Esophagus squamous epithelium (tissue), 5 donors: ENCODE measurements at places on chromosomes 1 and 21. TPM values are rescaled to one million over a fixed set of nuclear protein-coding genes. Genes with fewer than 3 reads are reported as not detected.

The GJA5 gene
- total RNA-seq = 0.38 TPM

The APCS gene
- total RNA-seq = not detected

The PAX7 gene
- not detected for total RNA-seq

GRCh38 chr1:169048043-169048442, 58.4 kb upstream of the ATP1B1 start:
- H3K4me1 ChIP-seq = peaks cover 6% of the 10 kb centered on the region
- no peaks in the 10 kb centered on the region for H3K36me3 ChIP-seq

DNA sequence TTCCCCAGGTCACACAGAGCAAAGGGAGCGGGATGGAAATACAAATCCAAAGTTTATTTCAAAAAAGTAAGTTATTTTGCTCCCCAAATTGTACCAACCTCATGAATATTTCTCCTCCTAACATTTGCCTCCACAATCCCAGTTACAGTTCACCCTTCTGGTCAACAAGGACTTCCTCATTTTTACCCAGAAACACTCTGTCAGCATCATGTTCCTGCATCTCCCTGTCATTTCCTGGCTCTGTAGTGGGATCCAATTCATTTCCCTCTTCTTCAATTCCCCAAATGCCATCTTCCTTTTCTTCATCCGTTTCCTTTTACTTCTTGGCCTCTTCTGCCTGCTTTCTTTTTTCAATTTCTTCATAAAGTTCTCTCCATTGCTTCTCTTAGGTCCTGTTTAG, 32.0 kb upstream of the EPS15 start:
- no peak for DNase-seq
- no peaks in the 10 kb centered on the region for H3K27me3 ChIP-seq
- H3K4me3 ChIP-seq = no peak overlapping the region
- H3K4me1 ChIP-seq = peaks cover 10% of the 10 kb centered on the region
- no peaks in the 10 kb centered on the region for H3K36me3 ChIP-seq

DNA sequence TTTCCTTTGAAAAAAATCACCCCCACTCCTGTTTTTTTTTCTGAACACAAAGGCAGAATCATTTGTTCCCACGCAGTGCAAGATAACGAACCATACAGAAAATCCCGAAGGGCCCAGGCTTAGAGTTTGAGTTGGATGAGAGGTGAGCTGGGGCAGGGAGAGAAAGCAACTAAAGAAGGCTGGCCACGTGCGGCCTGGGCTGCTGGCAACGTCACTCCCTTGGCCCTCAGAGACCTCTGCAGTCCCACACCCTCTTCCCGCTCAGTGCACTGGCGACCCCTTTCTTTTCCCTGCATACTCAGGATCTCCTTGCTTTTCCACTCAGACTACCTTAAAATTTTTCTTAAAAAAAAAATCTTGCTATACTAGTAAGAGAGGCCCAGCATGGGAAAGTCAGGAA, 28.2 kb upstream of the CRNN start:
- no peaks in the 10 kb centered on the region for H3K27me3 ChIP-seq
- H3K4me3 ChIP-seq = no peak overlapping the region
- no peaks in the 10 kb centered on the region for H3K36me3 ChIP-seq
- H3K4me1 ChIP-seq = peaks cover 38% of the 10 kb centered on the region
- no peak overlapping the region for H3K27ac ChIP-seq
- DNase-seq = no peak

DNA sequence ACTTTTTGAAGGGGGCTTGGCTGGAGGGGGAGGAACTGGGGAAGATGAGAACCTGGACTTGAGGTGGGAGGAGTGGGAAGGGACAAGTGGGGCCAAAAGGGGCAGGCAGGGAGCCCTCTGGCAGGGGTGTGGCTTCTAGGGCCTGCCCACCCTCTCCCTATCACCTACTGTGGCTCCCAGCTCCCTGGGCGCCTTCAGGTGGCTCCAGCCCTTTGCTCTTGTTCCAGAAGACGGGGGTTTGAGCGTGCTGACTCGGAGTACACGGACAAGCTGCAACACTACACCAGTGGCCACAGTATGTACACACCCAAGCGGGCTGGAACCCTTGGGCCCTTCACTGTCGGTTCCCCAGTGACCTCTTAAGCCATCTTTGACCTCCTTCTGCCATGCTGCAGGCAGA, 76.5 kb downstream of the LACTBL1 start:
- no peaks in the 10 kb centered on the region for H3K4me1 ChIP-seq
- no peak overlapping the region for H3K27ac ChIP-seq
- no peaks in the 10 kb centered on the region for H3K36me3 ChIP-seq
- no peak for DNase-seq

DNA sequence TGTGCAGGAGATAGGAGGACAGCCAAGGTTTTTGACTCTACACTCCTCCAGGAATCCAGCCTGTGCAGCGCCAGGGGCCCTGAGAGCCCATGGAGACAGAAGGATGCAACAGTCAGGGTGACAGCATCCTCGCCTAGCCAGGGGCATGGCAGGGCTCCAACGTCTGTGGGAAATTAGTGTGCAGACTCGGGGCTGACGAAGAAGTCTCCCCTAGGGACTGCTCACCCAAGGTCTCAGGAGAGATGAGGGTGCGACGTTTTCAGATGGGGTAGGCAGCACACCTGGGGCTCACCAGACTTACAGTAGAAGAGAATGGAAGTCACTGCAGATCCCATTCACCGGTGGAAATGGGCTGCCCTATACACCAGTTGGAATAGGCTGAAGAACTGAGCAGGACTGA, 241.7 kb downstream of the SETD4 start:
- no peaks in the 10 kb centered on the region for H3K36me3 ChIP-seq
- no peak overlapping the region for H3K27ac ChIP-seq
- H3K4me3 ChIP-seq = no peak overlapping the region
- no peak for DNase-seq
- H3K4me1 ChIP-seq = no peaks in the 10 kb centered on the region

DNA sequence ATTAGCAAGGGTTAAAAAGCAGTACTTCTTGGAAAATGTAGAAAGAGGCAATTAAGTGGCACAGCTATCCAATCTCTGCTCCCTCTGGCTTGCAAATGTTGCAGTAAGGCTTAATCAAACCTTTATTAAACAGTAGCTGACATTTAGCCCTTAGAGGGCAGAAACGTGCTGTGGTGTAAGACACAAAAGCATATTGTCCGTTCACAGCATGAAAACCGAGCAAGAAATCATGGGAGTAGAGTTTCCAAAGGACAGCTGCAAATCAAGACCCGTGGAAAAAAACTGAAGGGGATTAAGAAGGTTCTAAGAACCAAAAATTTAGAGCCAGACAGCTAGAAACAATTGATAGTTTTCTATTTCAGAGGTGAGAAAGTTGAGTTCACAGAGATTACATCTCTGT, 13.1 kb downstream of the ZP4 start:
- no peak overlapping the region for H3K27ac ChIP-seq
- no peak overlapping the region for H3K4me3 ChIP-seq
- no peak for DNase-seq
- H3K4me1 ChIP-seq = peaks cover 22% of the 10 kb centered on the region

- H3K4me1 ChIP-seq = peaks cover 15% of the 10 kb centered on the region
- peaks cover 8% of the 10 kb centered on the region for H3K36me3 ChIP-seq
- no peak for DNase-seq
- no peaks in the 10 kb centered on the region for H3K27me3 ChIP-seq
- H3K27ac ChIP-seq = peak overlapping the region; percentile 100
- peak overlapping the region; percentile 96 for H3K4me3 ChIP-seq
Measured at GRCh38 chr21:38809198-38809878, 3.6 kb downstream of the ETS2 start.

DNA sequence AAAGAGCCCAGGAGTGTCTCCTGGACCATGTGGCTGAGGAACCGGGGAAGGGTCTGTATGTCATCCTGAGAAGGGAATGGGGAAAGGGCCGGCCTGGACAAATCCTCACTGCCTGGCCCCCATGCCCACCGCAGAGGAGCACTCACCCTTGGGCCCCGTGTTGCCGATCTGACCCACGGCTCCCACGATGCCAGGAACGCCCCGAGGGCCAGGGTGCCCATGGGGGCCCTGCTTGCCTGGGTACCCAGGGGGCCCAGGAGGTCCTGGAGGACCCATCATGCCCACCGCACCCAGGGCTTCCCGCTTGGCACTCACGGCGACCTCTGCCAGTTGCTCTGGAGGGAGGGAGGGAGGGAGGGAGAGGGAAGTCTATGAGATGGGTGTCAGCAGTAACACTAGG, 14.6 kb downstream of the COL9A2 start:
- no peaks in the 10 kb centered on the region for H3K27me3 ChIP-seq
- no peak overlapping the region for H3K4me3 ChIP-seq
- no peak overlapping the region for H3K27ac ChIP-seq
- H3K36me3 ChIP-seq = no peaks in the 10 kb centered on the region
- peaks cover 9% of the 10 kb centered on the region for H3K4me1 ChIP-seq

- H3K4me1 ChIP-seq = no peaks in the 10 kb centered on the region
- H3K4me3 ChIP-seq = no peak overlapping the region
- no peak for DNase-seq
- H3K27me3 ChIP-seq = no peaks in the 10 kb centered on the region
Measured at GRCh38 chr1:104921525-104921924, 1171.8 kb downstream of the AMY1C start.

DNA sequence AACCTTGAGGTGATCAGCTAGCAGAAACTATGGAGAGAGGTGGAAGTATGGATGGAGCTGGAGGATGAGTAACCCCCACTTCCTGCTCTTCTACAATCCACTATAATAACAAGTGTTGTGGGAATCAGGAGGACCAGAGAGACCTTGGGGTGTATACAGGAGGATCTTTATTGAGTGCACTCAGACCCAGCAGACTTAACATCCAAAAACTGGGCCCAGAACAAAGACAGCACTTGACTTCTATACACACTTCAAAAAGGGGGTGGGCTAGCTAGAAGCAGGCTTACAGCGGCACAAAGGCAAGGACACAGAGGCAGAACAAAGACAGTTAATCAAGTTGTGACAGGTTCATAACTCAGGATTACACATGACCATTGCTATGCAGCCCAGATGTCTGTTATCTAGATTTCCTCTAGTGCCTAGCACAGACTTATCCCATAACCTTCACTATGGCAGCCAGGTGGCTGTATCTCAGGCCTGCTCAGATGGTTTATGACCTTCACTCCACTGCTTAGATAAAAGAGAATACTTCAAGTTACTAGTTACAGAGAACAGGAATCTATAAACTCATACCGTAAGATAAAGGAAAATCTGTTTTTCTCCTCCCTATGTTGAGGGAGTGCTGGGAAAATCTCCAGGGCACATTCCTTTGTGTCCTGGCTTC, 36.1 kb upstream of the PADI2 start:
- no peaks in the 10 kb centered on the region for H3K36me3 ChIP-seq
- H3K4me3 ChIP-seq = no peak overlapping the region
- no peak for DNase-seq
- H3K4me1 ChIP-seq = no peaks in the 10 kb centered on the region

DNA sequence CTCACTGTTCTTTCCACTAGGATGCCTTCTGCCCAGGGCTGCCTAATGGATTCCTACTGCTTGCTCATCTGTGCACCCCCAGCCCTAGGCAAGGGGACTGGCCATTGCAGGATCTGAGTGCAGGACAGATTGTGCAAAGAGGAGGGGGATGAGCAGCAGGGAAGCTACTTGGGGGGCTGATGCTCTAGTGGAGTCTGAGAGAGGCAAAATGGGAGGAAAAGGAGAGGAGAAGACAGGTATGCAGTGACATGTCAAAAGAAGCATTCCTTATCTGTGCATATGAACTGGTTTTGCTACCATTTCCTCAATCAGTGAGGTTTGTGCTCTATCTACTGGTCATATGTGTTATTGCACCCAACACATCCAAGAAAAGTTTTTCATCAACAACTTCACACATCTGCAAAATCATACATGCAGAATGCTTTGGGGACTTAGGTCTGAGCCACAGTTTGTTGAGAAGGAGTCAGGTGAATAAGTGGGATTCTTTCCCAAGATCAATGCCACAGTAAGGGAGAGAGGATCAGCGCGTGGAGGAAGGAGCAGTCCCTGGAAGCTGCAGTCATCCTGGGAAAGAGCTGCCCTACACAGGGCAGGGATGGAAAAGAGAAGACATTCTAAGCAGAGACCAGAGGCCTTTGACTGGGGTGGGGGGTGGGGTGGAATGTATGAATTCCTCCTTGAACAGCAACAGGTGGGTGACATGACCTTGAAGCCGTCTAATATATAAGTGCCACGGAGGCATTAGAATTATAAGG, 14.4 kb downstream of the SLC5A9 start:
- no peaks in the 10 kb centered on the region for H3K4me1 ChIP-seq
- no peak overlapping the region for H3K27ac ChIP-seq
- H3K36me3 ChIP-seq = no peaks in the 10 kb centered on the region
- no peak overlapping the region for H3K4me3 ChIP-seq

DNA sequence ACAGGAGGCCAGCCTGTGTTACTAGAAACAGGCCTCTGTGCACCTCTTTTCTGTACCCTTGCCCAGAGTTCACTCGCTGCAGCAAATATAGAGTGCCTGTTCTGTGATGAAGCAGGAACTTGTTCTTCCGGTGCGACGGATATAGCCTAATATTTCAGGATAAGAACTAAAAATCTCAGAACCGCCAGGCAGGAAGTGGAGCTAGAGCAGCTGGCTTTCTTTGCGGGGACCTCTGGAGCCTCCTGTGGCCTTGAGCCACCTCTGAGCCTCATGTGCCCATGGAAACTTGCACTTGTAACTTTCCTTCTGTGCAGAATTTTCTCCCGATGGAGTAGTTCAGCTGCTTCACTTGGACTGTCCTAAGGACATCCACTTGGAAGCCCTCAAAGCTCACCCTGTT, 44.5 kb upstream of the VAMP3 start:
- no peaks in the 10 kb centered on the region for H3K36me3 ChIP-seq
- H3K4me1 ChIP-seq = no peaks in the 10 kb centered on the region
- no peak overlapping the region for H3K4me3 ChIP-seq
- no peaks in the 10 kb centered on the region for H3K27me3 ChIP-seq

DNA sequence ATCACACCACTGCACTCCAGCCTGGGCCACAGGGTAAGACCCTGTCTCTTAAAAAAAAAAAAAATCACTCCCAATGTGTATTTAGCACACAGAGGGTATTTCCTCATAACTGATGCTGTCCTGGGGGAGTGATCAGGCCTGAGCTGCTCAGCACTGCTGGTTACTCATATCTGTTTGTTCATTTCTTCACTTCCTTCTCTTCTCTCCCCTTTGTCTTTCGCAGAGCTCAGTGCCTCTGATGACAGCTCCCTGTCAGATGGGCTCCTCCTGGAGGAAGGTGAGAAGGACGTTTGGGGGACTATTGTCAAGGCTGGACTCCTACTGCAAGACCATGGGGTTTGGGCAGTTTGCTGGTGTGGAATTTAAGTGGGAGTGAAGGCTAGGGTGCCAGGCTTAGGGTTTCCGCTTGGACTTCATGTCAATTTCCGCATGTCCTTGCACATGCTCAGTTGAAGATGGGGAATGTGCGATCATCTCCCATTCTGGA, 13.0 kb downstream of the INAVA start:
- H3K27me3 ChIP-seq = no peaks in the 10 kb centered on the region
- H3K36me3 ChIP-seq = peaks cover 13% of the 10 kb centered on the region
- H3K27ac ChIP-seq = peak overlapping the region; percentile 43
- no peak for DNase-seq

GRCh38 chr1:112325504-112325903, 70.5 kb upstream of the CTTNBP2NL start:
- peaks cover 13% of the 10 kb centered on the region for H3K27me3 ChIP-seq
- no peak for DNase-seq
- H3K4me3 ChIP-seq = no peak overlapping the region
- H3K36me3 ChIP-seq = no peaks in the 10 kb centered on the region
- no peak overlapping the region for H3K27ac ChIP-seq
